Fibroblast of skin of left quadriceps (primary cell): ENCODE measurements at places on chromosomes 16 and 17.

GRCh38 chr16:72444696-72445095, 272.7 kb upstream of the PMFBP1 start:
- no peak for DNase-seq

DNA sequence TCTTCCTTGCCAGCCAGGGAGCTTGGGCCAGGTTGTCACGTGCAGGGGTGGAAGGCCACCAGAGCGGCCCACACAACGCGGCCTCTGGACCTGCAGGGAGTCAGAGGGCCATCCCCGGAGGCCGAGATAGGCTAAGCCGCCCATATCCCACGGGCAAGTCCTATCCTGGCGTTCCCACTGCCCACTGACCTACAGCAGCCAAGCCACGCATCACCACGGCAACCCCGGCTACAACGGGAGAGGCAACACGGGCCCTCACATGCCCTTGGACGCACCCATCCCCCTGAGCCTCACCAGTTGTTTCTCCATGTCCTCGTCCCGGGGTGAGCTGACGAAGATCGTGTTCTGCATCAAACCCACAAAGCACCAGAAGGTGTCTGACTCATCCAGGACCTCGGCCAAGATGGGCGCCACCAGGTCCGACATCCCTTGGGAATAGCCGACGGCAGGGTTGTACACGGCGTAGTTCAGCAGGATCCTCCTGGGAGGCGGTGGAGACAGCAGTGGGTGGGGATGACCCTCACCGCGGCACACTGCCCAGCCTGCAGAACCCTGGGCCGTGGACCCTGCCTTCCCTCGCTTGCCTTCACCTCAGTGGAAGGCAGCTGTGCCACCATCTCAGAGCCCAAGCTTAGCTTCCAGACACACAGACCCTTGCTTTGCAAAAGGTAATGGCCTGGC, 88.2 kb downstream of the TBC1D16 start:
- DNase-seq, result no peak

DNA sequence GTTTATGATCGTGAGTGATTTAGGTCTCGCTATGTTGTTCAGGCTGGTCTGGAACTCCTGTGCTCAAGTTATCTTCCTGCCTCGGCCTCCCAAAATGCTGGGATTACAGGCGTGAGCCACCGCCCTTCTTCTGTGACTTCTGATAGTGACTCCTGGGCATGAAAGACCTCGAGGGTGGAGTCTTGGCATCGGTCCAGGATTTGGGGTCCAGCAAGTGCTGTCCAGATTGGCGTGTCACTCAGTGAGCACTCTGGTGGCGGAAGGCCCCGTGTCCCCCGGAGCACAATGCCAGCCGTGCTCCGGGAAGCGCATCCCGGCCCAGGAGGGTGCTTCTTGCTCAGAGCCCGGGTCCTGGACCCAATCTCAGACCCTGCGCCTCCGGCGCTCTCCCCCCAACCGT, 6.8 kb downstream of the OR1F1 start:
- DNase-seq, result no peak

- DNase-seq, result no peak
Observed at GRCh38 chr16:85432606-85433005, 180.5 kb upstream of the GSE1 start.

DNA sequence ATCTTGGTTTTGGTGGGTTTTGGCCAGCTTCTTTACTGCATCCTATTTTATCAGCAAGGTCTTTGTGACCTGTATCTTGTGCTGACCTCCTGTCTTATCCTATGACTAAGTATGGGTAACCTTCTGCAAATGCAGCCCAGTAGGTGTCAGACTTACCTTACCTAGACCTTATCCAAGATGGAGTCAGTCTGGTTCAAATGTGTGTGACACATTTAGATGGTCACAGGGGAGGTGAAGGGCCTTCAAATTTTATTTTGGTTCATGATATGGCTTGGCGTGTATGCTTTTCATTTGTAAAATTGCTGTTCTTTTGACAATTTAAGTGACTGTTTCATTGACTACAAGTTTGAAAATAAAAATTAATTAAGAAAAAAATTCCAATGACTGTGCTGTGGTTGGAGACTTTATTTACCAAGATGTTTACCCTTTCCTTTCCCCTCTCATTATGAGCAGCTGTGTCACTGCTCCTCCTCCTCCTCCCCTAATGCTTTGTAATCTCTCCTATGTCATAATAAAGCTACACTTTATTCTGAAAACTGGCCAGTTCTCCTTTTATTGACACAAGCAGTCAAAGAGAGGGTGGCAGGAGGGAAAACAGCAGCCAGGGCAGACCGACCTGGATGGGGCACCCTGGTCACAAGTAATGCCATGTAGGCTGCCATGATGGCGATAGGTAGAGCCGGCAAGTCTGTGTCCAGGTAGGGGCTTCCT, 49.4 kb downstream of the TNFRSF13B start:
- no peak for DNase-seq

- peak; percentile 73 for DNase-seq
Observed at GRCh38 chr16:2663553-2664546, 18.5 kb upstream of the KCTD5 start.

- no peak for DNase-seq
Observed at GRCh38 chr16:69937465-69937951, 13.6 kb upstream of the CLEC18A start.

- no peak for DNase-seq
Observed at GRCh38 chr17:45101546-45101882, 30.8 kb downstream of the PLCD3 start.

- DNase-seq, result no peak
Observed at GRCh38 chr16:88456356-88457292, 3.5 kb downstream of the ZFPM1 start.

- no peak for DNase-seq
Observed at GRCh38 chr16:89924925-89925307, 1.8 kb downstream of the TUBB3 start.

DNA sequence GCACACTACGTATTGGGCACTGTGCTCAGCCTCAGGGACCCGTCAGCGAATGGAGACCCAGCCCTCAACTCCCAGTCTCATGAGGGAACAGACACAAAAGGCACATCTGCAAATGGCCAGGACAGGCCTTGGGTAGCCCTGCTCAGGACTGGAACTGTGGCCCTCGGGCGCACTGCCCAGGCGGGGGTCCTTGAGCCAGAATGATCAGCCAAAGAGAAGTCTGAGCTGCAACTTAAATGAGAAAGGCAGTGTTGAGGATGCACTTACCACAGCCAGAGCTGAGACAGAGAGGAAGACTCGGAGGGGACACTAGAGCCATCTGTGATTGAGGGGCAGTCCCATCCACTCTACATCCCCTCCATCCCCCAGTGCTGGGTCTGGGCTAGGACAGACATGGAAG, 117.3 kb downstream of the C16orf95 start:
- DNase-seq, result no peak

GRCh38 chr17:8832711-8833352, 33.7 kb upstream of the MFSD6L start:
- no peak for DNase-seq

- no peak for DNase-seq
Observed at GRCh38 chr17:51703361-51704341, 443.3 kb downstream of the UTP18 start.

- DNase-seq, result no peak
Observed at GRCh38 chr17:41659427-41660212, 29.1 kb upstream of the EIF1 start.

DNA sequence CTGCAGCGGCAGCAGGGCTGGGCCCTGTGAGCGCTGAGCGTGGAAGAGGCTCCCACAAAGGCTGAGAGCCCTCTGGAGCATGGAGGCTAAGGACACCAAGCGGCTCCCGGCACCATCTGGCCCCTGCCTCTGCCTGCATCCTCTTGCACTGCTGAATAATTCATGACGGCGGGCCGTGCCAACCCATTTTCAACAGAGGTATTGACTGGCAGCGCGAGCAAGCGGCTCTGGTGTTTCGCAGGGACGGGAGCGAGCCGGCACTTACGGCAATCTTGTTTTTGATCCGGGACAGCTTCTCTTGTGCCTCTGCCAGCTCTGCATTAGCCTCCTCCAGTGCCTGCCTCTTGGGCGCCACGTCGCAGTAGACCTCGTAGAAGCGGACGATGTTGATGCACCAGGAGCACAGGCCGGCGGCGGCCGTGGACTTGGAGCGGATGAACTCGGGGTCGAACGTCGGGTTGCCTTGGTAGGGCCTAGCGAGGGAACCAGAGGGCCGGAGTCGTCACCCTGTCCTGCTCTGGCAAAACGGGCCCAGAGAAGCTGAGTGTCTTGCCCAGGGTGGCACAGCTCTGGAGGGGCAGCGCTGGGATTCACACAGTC, 80.4 kb downstream of the PGS1 start:
- no peak for DNase-seq

- DNase-seq, result peak; percentile 91
Observed at GRCh38 chr16:84603140-84603816, 14.6 kb downstream of the COTL1 start.

DNA sequence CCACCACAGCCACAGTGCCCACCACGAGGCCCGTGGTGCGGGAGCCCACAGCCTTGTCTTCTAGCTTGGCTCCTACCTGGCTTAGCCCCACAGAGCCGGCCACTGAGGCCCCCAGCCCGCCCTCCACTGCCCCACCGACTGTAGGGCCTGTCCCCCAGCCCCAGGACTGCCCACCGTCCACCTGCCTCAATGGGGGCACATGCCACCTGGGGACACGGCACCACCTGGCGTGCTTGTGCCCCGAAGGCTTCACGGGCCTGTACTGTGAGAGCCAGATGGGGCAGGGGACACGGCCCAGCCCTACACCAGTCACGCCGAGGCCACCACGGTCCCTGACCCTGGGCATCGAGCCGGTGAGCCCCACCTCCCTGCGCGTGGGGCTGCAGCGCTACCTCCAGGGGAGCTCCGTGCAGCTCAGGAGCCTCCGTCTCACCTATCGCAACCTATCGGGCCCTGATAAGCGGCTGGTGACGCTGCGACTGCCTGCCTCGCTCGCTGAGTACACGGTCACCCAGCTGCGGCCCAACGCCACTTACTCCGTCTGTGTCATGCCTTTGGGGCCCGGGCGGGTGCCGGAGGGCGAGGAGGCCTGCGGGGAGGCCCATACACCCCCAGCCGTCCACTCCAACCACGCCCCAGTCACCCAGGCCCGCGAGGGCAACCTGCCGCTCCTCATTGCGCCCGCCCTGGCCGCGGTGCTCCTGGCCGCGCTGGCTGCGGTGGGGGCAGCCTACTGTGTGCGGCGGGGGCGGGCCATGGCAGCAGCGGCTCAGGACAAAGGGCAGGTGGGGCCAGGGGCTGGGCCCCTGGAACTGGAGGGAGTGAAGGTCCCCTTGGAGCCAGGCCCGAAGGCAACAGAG, 10.5 kb downstream of the VASN start:
- DNase-seq, result no peak

DNA sequence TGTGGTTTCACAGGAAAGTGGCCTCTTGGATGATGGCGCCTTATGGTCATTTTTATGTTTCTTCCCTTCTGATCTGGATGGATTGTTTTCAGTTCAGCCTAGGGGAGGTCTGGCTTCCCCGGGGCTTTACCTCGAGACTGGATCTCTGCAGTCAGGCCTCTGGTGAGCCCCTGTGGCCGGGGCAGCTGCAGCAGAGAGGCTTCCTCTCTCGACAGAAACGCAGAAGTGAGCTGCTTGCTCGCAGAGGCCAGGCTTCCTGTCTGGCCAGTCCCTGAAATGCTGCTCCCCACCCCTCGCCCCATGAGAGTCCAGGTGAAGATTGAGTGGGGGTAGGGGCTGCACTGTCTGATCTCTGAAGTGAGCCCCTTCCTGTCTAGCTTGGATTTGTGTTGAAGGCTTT, 44.0 kb downstream of the PLCG2 start:
- DNase-seq, result no peak
